ENCODE measurements at places on chromosomes 7 and 10. TPM values are rescaled to one million over a fixed set of nuclear protein-coding genes. Genes with fewer than 3 reads are reported as not detected.
A peak's percentile ranks its signal among the peaks of the same experiment; 100 is the strongest.

- no peak for DNase-seq
Measured at GRCh38 chr10:113056441-113057021, 106.5 kb downstream of the TCF7L2 start.

The PKD2L1 gene
- total RNA-seq, result not detected

DNA sequence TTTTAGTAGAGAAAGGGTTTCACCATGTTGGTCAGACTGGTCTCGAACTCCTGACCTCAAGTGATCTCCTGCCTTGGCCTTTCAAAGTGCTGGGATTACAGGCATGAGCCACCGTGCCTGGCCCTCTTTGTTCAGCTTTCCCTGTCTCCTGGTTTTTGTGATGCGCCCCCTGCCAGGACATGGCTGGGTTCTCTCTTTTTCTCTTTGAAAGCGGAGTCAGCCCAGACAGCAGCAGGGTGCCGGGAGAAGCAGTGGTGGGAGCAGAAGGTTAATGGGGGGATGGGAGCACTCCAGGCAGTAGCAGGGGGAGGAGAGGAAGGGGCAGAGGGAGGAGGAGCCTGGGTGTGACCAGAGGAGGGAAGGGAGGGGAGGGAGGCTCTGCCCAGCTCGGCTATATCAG lies 1.8 kb downstream of the MUC3A start:
- no peak for DNase-seq

The ABCB1 gene
- total RNA-seq, result 21.0 TPM

The C7orf33 gene
- total RNA-seq, result not detected

- no peak for DNase-seq
Measured at GRCh38 chr7:103710247-103710646, 264.2 kb upstream of the SLC26A5 start.

The SPDYE2 gene
- total RNA-seq, result 0.31 TPM

DNA sequence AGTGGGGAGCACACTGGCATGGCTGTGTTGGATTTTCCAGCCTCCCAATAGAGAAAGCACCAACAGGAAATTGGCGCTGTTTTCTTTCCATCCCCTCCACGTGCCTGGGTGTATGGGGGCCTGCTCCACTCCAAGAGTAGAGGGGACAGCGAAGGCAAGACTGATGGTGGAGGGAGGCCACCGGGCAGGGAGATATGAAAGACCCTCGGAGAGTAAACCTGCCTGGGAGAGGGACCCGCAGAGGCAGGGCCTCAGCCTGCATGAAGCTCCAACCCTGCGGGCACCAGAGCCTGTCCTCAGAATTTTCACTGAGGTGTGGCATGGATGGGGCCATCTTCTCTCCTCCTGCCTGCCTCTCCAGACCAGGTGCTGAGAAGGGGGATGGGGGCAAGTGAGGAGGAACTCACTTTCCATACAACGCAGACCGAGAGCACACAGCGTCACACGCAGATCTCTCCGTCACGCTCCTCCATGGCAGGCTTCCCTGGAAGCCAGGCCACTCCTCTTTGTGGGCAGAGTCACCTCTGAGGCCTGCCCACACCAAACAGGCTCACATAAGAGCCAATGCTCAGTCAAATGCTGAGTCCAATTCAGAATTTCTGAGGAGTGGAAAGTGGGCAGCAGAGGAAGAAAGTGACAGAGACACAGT lies 18.8 kb downstream of the ANXA11 start:
- DNase-seq, result peak; percentile 63

The COL13A1 gene
- total RNA-seq, result 1.0 TPM

The NXPH1 gene
- not detected for total RNA-seq

DNA sequence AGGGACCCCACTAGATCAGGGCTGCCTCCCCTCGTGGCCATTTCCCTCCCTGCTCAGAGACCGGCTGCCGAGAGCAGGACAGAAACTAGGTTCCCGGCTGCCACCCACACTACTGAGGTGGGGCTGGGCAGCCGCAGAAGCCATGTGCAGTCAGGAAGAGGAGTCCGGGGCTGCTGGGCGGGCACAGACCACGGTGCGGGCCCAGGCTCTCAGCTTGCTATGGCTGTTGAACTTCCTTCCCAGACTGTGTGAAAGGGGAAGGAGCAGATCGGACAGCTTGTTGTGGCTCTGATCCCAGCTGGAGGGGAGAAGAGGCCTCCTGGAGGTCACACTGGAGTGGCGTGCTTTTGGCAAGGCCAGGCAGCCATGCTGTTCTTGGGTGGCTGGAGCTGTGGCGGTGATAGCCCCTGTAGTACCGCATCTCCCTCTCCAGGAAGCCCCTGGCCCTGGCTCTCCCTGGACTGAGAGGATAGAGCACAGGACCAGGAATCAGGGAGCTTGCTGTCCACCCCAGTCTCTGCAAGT lies 56.8 kb downstream of the HK1 start:
- no peak for DNase-seq

The DYNC1I1 gene
- 4.3 TPM for total RNA-seq

DNA sequence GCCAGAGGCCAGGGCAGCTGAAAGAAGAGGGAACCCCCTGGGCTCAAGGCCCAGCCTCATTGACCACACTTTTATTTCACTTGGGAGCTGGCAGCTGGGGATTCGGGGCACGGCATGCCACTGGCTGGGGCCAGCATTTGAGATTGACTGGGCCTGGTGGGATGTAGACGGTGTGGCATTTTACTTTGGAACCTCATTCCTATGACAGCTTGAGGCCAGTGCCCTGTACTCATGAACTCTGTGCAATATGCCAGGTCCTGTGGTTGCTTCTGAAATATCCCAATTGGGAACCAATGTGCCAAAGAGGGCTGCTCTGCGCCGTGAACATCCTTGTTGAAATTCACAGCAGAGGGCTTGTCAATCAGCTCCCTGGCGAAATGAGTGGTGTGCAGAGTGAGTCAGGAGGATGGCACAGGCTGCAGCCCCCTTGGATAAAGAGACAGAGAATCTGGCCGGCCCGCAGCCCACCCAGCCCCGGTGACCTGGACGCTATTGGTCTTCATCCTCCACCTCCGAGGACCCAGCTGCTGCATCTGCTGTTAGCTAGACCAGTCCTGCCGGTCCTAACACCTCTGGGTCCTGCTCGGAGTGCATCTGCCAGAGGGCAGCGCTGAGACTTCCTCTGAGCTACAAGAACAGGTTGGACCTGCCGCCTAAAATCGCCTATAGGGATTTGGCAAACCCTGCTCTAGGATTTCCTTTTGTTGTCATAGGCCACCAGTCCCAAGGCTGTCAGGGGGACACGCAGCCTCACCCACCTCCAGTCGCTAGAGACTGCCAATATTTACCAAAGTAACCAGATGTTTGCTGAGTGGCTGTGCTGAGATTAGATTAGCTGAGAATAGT lies 58.0 kb downstream of the PRKAG2 start:
- DNase-seq, result no peak

The CDHR1 gene
- 2.0 TPM for total RNA-seq

Measured in sciatic nerve (tissue), 2 donors.